Pericardium fibroblast (primary cell): ENCODE measurements at places on chromosomes 7 and 10. TPM values are rescaled to one million over a fixed set of nuclear protein-coding genes. Genes with fewer than 3 reads are reported as not detected.

The CWF19L1 gene
- total RNA-seq: 12.0 and 15.4 TPM in 2 replicates

The TMEM176A gene
- total RNA-seq: 4.1 and 6.2 TPM in 2 replicates

The GOLGA7B gene
- not detected in 2 replicates for total RNA-seq

The HECW1 gene
- 0.17 and 0.35 TPM in 2 replicates for total RNA-seq

The PCDH15 gene
- total RNA-seq: not detected in 2 replicates

The ENO4 gene
- 0.17 TPM in 1 of 2 replicates, not detected in the other for total RNA-seq

The LAMTOR4 gene
- total RNA-seq: 143 and 196 TPM in 2 replicates

The PNLIPRP1 gene
- total RNA-seq: not detected in 2 replicates

The AKR1E2 gene
- 2.9 and 3.0 TPM in 2 replicates for total RNA-seq

The CCDC126 gene
- total RNA-seq: 2.4 and 4.1 TPM in 2 replicates

The IL6 gene
- total RNA-seq: 3.0 and 33.0 TPM in 2 replicates

The GRM3 gene
- total RNA-seq: not detected in 2 replicates

The IQUB gene
- under 0.01 and 0.94 TPM in 2 replicates for total RNA-seq

The THSD7A gene
- 0.09 and 0.23 TPM in 2 replicates for total RNA-seq

The LIPJ gene
- total RNA-seq: not detected in 2 replicates

The AOAH gene
- not detected in 2 replicates for total RNA-seq

The TBXAS1 gene
- total RNA-seq: 4.9 and 6.1 TPM in 2 replicates

The VGF gene
- total RNA-seq: 0.51 TPM in 1 of 2 replicates, not detected in the other

The COL26A1 gene
- under 0.01 TPM in 1 of 2 replicates, not detected in the other for total RNA-seq

The MUC3A gene
- not detected in 2 replicates for total RNA-seq

The PPP1R9A gene
- 0.23 and 0.51 TPM in 2 replicates for total RNA-seq

The LRRC17 gene
- 76.1 and 264 TPM in 2 replicates for total RNA-seq

The UBTD1 gene
- 37.8 and 52.3 TPM in 2 replicates for total RNA-seq

The CELF2 gene
- 29.4 and 47.8 TPM in 2 replicates for total RNA-seq

The CLEC5A gene
- not detected in 2 replicates for total RNA-seq
